ENCODE measurements at places on chromosomes 4 and X.

- DNase-seq: no peak
These were observed 131.0 kb upstream of the HUWE1 start for GRCh38 chrX:53817548-53817947.

- DNase-seq: no peak
These were observed 240.3 kb downstream of the IL1RAPL2 start for GRCh38 chrX:104806346-104806745.

GRCh38 chr4:156538651-156539257 lies 432.8 kb downstream of the PDGFC start:
- DNase-seq: no peak

GRCh38 chrX:134244043-134244442 lies 7.1 kb downstream of the CCDC160 start:
- peak; percentile 3 for DNase-seq

DNA sequence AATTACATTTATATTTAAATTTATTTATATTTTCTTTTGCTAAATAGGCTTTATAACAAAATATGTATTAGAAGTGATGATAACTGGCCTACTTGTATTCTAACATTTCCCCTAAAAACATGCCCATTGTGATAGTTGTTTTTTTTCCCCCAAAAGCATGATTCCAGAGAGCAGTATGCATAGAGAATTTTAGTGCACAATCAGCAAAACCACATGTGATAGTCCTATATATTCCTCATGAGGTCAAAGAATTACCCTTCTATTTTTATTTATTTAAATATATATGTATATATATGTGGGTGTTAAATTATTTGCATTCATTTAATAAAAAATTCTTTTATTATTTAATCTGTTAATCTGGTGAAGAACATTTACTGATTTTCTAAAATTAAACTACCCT lies 78.2 kb upstream of the TLL1 start:
- DNase-seq: no peak

GRCh38 chrX:23861215-23861896 lies 46.4 kb downstream of the APOO start:
- DNase-seq: no peak

- DNase-seq: no peak
These were observed 172.1 kb downstream of the AFAP1 start for GRCh38 chr4:7767526-7767925.

DNA sequence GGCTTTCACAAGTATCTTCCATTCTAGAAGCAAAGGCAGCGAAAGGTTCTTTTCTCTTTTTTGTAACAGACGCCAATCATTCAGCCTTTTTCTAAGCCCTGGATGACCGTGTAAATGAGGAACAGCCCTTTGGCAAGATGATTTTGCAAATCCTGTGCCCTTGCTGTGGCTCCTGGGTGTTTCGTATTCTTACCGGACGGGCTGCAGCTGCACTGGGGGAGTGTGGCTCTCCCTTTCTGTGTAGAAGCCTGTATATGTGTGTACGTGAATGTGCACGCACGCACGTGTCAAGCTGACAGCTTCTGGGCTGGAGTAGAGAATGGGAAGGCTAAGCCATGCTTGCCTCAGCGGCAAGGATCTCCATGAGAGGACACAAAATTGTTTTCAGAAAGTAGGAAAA lies 8.2 kb downstream of the GRPEL1 start:
- no peak for DNase-seq

GRCh38 chr4:40856277-40856839 lies 106.6 kb downstream of the NSUN7 start:
- DNase-seq: no peak

GRCh38 chr4:961351-962230 lies 11.8 kb downstream of the DGKQ start:
- DNase-seq: no peak

GRCh38 chr4:151569650-151570049 lies 160.7 kb downstream of the FHIP1A start:
- DNase-seq: no peak

DNA sequence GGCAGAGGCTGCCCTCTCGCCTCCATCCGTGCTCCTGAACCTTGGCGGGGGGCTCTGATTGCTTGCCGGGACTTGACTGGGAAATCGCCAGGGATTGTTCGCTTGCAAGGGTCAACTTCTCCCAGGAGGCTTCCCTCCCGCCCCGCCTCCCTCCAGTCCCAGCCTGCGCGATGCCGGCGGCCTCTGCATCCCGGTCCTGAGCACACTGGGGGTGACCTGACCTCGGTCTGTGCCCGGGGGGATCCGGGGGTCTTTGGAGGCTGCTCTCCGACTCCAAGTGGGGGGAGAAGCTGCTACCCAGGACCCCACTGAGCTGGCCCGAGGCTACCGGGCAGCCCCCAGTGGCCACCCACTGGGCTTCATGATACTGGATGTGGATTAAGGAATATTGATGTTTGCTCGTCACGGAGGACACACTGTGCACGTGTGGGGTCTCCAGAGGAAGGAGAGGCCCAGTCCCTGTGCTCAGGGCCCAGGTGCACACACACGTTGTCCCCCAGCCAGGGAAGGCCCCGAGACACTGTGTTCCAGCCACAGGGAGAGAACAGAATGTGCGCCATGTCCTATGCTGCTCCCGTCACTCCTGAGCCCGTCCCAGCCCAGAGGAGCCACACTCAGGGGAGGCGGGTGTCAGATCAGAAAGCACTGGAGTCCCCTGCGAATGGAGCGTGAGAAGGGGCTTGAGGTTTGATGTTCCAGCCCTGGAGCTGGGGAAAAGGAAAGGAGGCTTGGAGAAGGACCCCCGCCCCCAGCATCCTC lies 55.9 kb upstream of the NKX1-1 start:
- no peak for DNase-seq

DNA sequence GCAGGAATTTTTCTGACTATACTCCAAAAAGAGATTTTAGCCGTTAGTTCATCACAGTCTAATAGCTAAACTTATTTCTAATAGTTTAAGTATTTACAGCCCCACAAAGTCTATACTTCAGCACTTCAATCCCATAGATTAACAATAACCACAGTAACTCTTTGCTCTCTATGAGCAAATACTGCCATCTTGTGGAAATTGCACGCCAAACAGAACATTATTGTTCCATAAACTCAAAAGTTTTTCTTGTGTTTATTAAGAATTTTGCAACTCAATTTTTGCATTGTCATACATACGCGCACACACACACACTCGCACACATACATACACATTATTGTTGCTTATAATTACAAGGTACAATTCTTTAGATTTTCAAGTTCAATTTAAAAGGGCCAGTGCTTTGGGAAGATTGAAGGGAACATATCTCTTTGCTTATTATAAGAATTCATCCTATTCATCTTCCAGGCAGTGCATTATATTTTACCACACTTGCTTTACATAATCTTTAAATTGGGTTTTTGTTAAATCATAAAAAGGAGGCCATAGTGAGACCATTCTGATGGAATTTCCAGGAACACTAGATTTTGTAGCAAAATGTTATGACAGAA lies 63.8 kb upstream of the ATOH1 start:
- DNase-seq: peak; percentile 84

- DNase-seq: no peak
These were observed 16.0 kb upstream of the TLR8 start for GRCh38 chrX:12890467-12890866.

DNA sequence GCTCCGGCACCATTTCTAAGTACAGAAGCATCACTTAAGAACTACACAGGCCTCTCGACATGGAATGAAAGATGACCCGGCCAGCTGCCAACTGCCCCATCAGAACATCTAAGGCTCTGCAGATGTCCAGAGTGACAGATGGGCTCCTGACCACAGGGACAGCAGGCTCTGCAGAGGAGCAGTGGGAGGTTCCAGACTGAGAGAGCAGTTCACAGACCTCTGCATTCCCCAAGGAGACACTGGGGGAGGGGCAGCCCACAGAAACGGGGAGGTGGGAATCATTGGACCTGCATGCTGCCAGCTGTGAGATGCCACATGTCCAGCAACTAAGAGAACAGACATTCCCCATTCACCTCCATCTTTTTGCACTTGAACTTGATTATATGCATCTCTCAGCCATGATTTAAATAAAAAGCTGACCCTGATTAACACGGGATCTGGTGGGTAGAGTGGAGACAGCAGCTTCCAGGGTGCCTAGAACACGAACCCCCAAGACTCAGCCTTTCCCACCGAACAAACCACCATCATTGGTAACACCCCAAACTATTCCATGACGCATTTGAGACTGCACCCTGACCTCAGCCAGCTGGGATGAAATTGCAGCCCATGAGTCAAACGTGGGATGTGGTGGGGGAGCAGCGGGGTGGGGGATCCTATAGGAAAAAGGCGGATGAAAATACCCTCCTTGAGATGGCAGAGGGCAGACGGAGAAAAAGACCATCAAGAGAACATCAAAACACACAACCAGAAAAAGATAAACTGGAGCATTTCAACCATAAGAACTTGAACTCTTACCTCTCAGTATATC lies 47.2 kb downstream of the AFAP1 start:
- DNase-seq: no peak

DNA sequence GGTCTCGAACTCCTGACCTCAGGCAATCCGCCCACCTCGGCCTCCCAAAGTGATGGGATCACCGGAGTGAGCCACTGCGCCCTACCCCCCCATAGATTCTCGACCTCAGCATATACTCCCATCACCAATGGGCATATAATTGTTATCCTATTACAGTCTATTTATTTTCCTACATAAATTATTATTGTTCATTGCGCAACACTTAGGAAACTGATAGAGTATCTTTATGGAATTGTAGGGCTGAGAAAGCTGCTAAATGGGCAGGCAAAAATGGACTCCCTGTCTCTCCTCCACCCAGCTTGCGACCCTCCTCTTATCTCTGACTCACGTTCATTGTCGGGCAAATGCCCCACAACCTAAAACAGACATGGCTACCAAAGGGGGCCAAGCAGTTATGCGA lies 1.0 kb downstream of the ERVMER34-1 start:
- no peak for DNase-seq

GRCh38 chrX:11108253-11108941 lies 2.7 kb upstream of the HCCS start:
- DNase-seq: no peak

DNA sequence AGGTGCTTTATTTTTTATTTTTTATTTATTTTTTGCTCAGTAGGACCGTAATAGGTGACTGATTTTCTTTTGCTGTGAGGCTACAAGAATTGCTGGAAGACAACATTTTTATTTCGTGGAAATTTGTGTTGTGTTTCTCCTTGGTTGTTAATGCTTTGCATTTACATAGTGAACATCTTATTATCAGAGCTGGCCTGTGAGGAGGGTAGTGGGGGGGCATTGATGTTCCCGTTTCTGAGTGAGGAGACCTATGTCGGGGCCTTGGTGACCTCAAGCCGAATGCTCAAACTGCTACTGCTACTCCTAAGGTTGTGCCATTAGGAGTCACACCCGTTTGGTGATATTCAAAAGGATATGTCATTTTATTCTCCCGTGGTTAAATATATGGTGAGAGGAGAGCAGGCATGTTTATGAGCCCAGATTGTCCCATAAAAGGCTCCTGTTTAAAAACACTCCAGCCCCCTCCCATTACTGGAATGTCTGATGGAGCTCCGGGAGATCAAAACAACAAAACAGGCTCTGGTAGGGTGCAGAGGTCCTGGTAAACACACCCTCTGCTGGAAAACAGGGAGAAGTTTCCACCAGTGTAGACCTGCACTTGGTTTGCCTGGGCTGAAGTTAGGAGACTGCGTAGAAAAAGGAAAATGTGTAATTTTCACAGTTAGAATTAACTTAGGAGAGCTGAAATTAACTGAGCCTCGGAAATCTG lies 5.6 kb downstream of the PDGFRA start:
- no peak for DNase-seq

GRCh38 chr4:108900018-108900580 lies 137.2 kb upstream of the ETNPPL start:
- DNase-seq: no peak
